ENCODE measurements at places on chromosomes 5 and 9.
A peak's percentile ranks its signal among the peaks of the same experiment; 100 is the strongest.

GRCh38 chr5:172910828-172911627, 48.2 kb upstream of the RPL26L1 start:
- no peak for DNase-seq

DNA sequence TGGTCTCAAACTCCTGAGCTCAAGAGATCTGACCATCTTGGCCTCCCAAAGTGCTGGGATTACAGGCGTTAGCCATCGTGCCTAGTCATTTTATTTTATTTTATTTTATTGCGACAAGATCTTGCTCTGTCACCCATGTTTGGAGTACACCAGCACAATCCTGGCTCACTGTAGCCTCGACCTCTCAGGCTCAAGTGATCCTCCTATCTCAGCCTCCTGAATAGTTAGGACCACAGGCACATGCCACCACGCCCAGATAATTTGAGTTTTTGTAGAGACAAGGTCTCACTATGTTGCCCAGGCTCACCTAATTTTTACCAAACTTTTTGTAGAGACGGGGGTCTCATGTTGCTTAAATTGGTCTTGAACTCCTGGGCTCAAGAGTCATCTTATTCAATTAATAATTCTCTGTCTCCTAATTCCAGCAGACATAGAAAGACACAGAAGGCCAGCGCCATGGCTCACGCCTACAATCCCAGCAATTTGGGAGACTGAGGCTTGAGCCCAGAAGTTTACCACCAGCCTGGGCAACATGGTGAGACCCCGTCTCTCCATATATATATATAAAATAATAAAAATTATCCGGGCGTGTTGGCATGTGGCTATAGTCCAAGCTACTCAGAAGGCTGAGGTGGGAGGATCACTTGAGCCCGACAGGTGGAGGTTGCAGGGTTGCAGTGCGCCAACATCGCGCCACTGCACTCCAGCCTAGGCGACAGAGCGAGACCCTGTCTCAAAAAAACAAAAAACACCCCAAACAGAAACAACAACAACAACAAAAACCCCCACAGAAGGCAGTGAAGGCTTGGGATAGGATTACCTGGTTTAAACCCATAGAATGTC, 1.0 kb upstream of the UBAP1 start:
- no peak for DNase-seq

GRCh38 chr9:3177146-3177761, 333.4 kb upstream of the PUM3 start:
- DNase-seq, result no peak

DNA sequence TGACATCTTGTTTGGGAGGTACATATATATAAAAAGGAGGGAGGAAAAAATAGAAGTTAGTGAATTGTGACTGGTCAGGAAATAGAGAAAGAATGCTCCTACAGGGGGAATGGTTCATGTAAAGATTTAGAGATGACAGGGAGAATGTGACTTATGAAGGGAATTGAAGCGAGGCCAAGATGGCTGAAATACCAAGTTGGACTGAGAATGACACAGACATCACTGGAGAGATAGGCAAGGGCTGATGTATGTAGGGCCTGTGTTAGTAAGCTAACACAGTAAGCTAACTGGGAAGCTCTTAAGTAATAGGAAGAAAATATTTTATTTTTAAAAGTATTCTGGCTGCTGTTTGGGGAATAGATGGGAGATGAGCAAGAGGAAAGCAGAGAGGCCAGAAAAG, 286.3 kb downstream of the NNT start:
- DNase-seq, result no peak

DNA sequence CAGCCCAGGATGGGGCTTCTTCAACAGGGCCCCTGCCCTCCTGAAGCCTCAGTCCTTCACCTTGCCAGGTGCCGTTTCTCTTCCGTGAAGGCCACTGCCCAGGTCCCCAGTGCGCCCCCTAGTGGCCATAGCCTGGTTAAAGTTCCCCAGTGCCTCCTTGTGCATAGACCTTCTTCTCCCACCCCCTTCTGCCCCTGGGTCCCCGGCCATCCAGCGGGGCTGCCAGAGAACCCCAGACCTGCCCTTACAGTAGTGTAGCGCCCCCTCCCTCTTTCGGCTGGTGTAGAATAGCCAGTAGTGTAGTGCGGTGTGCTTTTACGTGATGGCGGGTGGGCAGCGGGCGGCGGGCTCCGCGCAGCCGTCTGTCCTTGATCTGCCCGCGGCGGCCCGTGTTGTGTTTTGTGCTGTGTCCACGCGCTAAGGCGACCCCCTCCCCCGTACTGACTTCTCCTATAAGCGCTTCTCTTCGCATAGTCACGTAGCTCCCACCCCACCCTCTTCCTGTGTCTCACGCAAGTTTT, 23.6 kb downstream of the PCDHGC5 start:
- DNase-seq, result peak; percentile 70

DNA sequence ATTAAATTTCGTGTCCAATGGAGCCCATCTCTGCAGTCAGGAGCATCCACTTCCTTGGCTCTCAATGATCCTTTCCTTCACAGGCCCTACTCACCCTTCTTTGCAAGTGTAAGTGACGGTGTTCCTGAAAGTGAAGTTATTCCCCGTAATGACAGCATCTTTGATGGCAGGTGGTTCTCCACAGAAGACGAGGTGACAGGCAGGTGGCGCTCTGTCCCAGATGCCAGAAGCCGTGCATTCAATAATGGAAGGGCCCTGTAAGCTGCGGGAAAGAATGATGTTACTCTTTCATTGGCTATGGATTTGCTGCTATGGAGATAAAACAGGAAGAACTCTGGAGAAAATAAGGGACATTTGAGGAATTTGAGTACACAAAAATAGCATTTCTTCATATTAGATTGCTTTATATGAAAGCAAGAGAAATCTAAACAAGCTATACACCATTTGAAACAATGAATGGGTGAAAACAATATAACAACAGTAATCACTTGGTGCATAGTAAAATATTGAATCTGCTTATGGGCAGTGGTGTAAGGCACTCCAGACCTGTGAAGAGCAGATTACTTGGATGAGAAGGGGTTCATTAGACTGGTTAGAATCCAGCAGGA, 89.9 kb upstream of the TXNDC8 start:
- DNase-seq, result no peak

- no peak for DNase-seq
These were observed 11.3 kb downstream of the FOXD1 start for GRCh38 chr5:73437101-73437776.

GRCh38 chr9:137085920-137086530, 760 bp upstream of the MAN1B1 start:
- DNase-seq, result no peak

- DNase-seq, result no peak
These were observed 36.9 kb upstream of the SLC1A3 start for GRCh38 chr5:36569491-36569890.

- no peak for DNase-seq
These were observed 106.9 kb downstream of the PAPPA start for GRCh38 chr9:116260531-116260930.

GRCh38 chr5:135951807-135952206, 3.0 kb downstream of the LECT2 start:
- no peak for DNase-seq

DNA sequence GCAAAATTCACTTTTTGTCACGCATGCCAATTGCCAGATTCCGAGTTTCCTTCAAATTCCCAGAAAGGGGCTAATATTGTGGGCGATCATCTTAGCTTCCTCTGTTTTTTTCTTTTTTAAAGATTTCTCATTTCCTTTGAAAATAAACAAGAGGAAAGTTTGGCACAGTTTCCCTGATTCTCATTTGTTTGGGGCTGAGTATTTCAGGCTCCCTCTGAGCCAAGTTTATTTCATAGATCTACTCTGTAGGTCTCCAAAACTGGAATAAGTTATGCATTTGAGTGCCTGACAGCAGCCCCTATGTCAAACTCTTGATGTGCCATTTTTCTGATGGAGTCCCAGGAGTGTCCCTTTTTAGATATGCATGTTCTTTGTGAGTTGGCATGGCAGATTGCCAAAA, 1297.2 kb upstream of the WWC1 start:
- no peak for DNase-seq

- DNase-seq, result no peak
These were observed 556 bp downstream of the MTREX start for GRCh38 chr5:55308254-55308836.

DNA sequence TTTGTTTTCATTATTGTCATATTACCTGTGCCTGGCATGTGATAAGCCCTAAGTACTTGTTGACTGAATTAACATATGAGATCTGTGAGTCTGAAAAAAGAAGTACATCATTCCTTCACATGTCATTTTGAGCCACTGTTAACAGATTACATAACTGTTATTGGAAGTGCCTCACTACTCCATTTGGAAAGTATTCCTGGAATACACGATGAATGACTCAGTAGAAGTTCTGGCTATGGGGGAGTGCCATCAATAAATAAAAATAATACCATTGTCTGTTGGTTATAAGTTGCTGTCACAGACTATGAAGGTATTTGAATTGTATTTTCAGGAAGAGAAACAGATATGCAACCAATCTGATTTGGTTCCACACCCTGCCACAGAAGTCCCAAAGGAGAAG, 12.9 kb downstream of the NIPSNAP3B start:
- DNase-seq, result no peak

DNA sequence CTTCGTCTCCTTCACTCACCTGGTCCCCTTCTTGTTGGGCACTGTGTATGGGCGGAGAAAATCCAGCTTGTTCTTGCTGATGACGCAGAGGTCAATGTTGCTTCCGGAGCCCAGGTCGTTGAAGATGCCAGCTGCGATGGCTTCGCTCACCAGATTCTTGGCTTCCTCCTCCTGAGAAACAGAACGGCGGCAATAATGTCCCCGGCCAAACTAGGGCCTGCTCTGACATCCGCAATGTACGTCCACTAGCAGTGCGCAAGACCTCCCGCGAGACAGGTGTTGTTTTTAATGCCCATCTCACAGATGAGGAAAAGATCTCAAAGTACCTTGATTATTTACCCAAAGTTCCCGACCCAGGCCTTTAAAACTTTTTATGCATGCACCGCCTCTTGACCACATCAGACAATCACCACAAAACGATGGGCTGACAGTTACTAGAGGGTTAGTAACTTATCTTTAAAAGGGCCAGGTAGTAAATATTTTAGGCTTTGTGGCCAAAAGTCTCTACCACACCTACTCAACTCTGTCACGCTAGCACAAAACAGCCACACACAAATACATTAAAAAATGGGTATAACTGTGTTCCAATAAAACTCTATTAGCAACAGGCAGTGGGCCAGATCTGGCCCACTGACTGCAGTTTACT, 58.4 kb downstream of the PSMB7 start:
- no peak for DNase-seq

- DNase-seq, result no peak
These were observed 212.5 kb downstream of the DEPDC1B start for GRCh38 chr5:60487476-60487875.

- no peak for DNase-seq
These were observed 23.2 kb downstream of the FGD3 start for GRCh38 chr9:92970467-92970923.

DNA sequence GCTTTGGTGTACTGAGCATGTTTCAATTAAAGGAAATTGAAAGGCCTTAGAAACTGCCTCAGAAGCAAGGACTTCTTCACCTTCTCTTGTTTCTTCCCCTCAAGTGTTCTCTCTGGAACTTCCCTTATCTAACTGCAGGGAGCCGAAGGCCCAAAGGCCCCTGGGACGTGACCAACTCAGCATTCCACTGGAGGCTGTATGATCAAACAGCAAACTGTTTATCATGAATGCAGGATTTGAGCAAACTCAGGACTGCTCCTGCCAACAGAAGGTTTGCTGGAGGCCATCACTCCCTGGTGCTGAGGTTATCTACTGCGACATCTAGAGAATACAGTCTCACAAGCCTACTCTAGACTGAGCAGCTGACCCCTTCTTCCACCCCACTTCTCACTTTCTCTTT, 4.8 kb upstream of the CDH10 start:
- DNase-seq, result no peak

- no peak for DNase-seq
These were observed 381.4 kb downstream of the ACTL7B start for GRCh38 chr9:108474356-108474755.

DNA sequence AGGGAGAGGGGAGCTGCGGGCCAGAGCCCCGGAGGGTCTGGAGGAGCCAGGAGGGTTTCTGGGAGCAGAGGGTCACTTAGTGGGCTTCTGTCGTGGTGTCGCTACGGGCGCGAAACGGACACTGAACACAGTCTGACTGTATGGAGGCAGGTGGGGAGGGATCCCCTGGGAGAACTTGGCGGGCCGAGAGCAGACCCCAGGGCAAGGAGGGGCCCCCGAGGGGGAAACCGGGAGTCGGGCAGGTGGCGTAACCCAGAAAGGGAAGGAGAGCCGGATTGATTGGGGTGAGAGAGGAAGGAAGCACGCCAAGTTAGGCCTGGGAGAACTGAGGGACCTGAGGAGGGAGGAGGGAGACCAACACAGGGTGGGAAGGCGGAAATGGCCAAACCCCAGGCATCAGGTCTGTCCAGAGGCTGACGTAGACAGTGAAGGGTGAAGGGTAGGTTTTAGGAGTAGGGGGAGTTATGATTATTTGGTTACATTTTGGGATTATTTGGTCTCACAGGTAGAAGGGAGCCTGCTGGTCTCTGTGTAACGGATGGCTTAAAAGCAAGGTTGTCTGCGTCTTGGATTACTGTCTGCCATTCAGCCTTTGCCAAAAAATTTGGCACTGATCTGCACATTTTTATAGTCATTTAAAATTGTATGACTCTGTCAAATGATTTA, 3.3 kb upstream of the MSMP start:
- no peak for DNase-seq

DNA sequence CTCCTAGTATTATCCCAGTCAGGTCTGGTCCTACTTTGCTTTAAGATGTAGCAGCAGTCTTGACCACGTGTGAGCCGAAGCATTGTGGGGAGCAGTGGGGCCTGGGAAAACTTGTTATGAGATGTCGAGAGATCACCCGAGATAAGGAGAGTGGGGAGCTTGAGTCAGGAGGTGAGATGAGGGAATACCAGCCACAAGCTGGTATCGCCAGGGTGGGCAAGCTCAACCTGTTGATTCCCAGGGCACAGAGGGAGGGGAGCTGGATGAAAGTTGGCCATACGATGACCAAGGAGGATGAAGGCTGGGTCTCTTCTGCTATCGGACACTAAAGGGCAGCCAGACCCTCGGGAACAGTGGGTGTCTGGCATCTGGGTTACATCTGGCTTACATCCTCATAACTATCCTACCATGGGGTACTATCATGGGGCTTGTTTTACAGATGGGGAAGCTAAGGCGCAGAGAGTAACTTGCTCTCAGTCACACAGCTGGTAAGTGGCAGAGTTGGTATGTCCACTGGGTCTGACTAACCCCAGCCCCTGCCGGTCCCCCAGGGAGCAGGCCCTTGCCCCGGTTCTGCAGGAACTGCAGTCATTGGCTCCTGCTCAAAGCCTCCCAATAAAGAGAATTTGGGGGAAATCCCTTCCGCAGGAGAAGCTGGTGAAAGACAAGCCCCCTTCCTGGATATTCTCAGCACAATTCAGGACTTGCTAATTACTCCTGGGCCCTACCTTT, 13.4 kb upstream of the TIFAB start:
- no peak for DNase-seq

GRCh38 chr9:81499594-81499993, 189.8 kb downstream of the TLE1 start:
- no peak for DNase-seq

- no peak for DNase-seq
These were observed 43.9 kb downstream of the FYB1 start for GRCh38 chr5:39175273-39175955.

GRCh38 chr5:61467766-61468482, 135.9 kb downstream of the ZSWIM6 start:
- no peak for DNase-seq
